ENCODE measurements at places on chromosomes 12 and 14.
A peak's percentile ranks its signal among the peaks of the same experiment; 100 is the strongest.

DNA sequence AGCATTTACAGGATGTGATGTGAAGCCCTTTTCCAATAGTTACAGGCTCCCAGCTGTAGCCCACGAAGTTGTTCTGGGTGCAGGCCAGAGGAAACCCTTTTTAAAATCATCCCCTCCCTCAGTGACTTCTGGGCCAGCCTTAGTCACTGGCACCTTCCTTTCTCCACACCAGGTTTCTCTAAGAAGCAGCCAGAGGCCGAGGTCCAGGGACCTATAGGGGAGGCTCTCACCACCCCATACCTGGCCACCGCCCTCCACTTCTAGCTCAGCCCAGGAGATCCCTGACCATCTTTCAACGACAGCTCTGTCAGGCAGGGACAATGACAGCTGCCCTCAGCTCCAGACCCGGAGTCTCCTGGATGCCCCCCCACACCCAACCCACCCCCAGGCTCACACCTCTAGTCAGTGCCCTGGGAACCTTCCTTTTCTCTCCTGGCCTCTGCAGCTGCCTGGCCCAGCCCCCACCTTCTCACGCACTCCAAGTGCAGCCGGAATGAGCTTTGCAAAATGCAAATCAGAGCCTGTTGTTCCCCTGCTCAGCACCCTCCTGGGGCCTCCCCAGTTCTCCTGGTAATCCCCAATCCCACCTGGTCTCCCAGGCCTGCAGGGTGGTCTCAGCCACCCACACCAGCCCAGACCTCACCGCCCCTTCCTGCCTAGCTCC lies 46.7 kb downstream of the TESC start:
- no peak for DNase-seq

DNA sequence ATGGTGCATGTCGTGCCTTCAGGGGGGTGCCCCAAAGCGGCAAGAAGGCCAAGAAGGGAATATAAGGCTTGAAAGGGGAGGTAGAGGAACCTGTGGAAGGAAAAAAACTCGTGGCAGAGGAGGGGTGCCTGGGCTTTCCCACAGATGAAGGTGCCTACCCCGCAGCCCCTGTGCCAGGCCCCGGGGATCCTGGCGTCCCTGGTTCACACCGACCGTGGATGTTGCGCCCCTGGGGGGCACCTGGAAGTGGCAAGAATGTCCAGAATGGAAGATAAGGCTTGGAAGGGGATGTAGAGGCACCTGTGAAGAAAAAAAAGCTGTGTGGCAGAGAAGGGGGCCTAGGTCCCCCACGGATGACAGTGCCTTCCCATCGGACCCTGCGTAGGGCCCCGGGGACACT lies 282.2 kb downstream of the ALG10 start:
- DNase-seq: no peak

DNA sequence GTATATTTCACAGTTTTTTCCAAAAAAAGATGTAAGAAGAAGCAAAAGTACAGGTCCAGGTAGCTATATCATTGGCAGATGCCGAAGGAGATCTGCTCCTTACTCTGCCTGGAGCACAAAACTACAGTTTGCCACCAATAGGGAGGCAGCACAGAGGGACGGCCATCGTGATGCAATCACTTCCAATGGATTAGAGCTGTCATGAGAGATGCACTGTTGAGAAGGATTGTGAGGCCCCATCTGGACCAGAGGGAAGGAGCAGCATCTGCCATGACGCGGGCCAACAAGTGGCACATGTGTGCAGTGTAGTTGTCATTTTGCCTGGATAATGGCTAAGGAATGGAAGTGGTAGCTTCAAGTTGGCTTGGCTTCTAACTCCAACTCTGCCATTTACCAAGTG lies 318.8 kb upstream of the FKBP4 start:
- no peak for DNase-seq

- no peak for DNase-seq
These were observed 111.2 kb upstream of the TMCC3 start for GRCh38 chr12:94761559-94761958.

DNA sequence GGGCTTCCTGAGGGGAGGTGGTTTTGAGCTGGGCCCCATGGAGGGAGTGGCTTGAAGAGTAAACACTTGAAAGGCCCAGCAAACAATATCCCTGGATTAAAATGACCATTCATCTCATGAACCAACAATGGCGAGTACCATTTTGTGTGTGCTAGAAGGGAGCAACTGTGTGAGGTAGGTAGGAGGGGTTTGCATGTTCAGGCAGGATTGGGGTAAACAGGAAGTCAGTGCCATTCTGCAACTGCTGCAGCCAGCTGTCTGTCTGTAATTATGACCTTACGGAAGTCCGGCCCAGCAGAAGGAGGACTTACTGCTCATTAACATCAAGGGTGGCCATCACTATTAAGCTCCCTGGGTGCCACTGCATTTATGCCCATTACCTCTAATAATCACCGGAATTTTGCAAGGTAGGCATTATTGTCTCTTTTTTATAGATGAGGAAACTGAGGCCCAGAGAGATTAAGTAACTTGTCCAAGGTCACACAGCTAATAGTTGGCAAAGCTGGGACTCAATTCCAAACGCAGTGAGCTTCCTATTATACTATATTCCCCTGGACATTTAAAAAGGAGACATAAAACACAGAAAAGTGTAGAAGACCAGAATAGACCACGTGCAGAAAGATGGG lies 16.6 kb upstream of the IFI27L2 start:
- DNase-seq: no peak

DNA sequence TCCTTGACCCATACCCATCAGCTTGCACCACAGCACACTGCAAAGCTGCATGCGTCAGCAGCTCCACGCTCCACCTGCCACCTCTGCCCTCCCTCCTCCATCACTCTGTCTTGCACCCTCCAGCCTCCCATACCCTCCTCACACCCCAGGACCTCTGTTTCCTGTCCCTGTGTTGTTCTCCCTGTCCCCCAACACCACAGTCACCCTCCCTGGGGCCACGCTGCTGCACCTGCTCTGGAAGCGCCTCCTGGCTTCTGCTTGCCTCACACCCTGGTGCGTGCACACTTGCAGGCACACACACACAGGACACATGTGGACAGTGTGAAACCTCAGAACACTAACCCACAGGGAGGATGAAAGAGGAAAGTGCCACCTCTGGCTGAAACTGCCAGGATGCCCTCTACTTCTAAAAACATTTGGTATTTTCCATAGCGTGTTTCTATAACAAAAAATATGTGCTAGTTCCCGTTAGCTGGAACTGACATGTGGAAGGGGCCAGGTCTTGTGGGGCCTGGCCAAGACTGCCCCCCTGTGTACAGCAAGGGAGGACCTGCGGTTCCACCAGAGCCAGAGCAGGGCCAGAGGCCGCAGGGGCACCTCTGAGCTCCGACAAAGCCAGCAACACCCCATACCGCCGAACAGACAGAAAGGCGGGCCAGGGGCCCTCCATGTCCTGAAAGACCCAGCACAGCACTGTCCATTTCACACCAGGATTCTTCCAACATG lies 10.0 kb downstream of the BRF1 start:
- peak; percentile 16 for DNase-seq

- DNase-seq: no peak
These were observed 90.0 kb downstream of the RNF34 start for GRCh38 chr12:121489874-121490273.

- DNase-seq: no peak
These were observed 41.4 kb downstream of the ACTN1 start for GRCh38 chr14:68937471-68938270.

- DNase-seq: no peak
These were observed 330.0 kb downstream of the RERGL start for GRCh38 chr12:17759982-17760381.

DNA sequence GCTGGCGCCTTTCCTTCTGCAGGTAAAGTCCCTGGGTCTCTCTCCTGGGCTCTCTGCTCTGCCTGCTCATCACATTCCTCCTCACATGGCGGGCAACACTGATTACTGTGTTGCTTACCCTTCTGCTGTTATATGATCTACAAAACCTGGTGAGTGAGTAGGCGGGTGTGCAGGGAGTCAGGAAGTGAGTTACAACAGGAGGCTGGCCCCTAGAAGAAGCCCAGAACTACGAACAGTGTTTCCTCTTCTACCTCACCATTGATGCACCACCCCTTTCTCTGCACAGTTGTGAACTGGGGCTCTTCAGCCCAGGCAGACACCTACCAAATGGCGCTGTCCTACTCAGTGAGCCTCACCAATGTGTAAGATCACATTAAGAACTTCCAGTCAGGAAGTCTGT lies 4.9 kb upstream of the KLHL33 start:
- DNase-seq: no peak

- DNase-seq: no peak
These were observed 61.1 kb downstream of the RPS6KA5 start for GRCh38 chr14:90999299-90999698.

DNA sequence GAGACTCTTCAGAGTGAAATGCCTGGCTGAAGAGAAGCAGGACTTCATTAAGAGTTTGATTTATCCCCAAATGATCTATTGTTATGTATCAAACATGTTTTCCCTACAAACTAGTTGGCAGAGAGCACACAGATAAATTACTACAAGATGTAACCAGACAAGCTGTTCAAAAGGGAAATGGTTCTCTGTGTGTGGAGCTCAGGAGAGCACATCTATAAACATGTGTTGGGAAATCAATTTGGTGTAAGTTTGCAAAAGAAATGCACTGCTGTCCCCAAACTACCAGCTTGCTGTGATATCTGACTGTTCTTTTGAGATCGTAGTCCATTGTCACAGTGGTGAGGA lies 159.2 kb downstream of the PAH start:
- DNase-seq: no peak

- DNase-seq: no peak
These were observed 604 bp downstream of the HCFC2 start for GRCh38 chr12:104064842-104065427.

- no peak for DNase-seq
These were observed 115.3 kb upstream of the CCND2 start for GRCh38 chr12:4158306-4158705.

GRCh38 chr14:69699748-69700303 lies 67.1 kb upstream of the SRSF5 start:
- no peak for DNase-seq

DNA sequence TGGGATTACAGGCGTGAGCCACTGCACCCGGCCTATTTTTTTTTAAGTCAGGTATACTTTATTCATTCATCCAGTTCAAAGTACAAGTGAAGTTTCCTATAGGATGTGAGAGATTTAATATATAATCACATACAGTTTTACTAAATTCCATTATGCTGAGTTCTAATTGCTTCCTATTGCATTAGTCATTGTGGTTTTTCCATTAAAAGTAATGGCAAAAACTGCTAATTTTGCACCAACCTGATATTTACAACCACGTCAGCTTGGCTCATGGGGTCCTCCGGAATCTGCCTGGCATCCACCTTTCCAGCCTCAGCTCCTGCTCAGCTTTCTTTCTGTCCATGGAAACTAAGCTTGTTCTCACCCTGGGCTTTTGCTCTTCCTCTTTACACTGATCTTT lies 67.0 kb upstream of the CSRP2 start:
- DNase-seq: no peak

GRCh38 chr14:104331871-104332605 lies 193.7 kb downstream of the KIF26A start:
- DNase-seq: no peak

DNA sequence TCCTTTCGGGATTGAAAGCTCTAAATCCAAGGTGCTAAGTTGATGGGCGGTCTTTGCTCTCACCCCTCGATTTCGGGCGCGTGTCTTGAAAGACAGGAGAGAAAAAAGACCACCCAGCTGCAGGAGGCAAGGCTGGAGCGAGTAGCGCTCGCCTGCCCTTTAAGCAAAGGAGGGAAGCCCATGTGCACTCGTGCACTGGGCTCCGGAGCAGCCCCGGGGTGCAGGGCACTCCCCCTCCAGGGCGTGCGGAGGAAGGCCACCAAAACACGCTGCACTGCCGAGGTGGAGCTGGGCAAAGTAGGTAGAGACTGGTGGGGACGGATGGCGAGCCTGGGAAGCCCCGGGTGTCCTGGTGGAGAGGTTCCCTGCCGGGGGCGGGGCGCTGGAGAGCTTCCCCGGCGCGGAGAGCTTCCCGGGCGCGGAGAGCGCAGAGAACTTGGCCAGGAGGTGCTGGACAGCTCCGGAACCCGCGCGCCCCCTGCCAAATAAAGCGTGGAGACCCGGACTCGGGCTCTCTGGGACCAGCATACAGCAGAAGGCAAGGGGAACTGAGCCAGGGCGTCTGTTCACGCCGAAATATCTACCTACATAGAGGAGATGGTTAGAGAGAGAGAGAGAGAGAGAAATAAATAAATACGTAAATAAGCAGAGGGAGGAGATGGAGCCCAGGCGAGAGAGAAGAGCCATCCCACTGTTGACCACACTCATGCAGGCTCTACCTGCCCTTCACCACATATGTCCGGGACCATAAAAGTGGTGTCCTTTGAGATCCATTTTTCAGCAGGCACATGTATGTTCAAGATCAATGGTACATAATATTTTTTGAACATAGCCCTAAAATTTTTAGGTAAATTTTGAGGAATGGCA lies 662 bp upstream of the NELL2 start:
- peak; percentile 34 for DNase-seq

- DNase-seq: no peak
These were observed 47.4 kb downstream of the SLC38A1 start for GRCh38 chr12:46221255-46222128.

- no peak for DNase-seq
These were observed 49.0 kb upstream of the STON2 start for GRCh38 chr14:81449114-81449513.

- no peak for DNase-seq
These were observed 10.9 kb upstream of the ZNF705A start for GRCh38 chr12:8145754-8146441.

DNA sequence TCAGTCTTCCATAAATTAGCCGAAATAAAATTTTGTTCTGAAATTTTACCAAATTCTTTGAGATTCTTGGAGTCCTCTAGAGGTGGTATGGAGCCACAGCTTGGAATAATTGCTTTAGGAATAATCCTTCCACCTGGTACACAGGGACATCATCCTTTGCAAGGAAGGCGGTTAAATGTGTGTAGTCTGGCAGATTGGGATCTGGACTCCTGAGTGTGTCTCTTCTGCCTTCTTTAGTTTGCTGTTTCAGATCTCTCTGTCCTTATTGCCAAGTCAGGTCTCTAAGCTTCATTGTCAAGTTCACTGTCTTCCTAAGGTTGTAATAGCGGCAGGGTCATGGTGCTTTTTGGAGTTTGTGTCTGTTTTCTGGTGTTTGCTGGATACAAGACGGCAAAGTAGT lies 393.9 kb upstream of the RGS6 start:
- DNase-seq: no peak

- no peak for DNase-seq
These were observed 59.9 kb downstream of the DDHD1 start for GRCh38 chr14:53093206-53093605.

DNA sequence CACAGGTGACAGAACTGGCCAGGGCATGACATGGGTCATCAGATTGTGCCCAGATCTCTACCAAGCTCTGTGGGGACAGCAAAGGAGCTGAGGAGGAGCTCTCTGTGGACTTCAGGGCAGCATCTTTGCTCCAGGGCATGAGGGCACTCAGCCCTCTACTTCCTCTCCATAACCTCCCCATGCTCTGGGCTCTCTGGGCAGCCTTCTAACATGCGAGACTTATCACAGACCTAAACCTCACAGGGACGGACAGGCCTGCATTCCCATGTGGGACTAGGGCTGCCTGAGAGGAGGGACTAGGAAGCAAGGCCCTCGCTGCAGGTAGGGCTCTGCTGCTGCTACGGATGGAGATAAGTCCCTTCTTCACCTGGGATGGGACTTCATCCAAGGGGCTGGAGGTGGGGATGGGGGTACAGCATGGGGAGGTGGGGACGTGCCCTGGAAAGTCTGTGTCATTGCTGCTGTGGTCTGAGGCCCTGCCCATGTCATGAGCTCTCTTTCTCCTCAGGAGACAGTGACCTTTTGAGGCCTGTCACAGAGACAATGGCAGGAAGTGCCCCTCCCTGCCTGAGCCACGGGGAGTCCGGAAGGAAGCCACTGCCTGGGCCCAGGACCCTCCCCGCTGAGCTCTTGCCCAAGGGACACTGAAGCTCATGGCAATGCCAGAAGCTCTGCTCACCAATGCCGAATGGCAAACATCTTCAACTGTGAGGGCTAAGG lies 44.1 kb downstream of the PITPNM2 start:
- DNase-seq: peak; percentile 15

Data from effector memory CD8-positive, alpha-beta T cell (primary cell).